ENCODE measurements at places on chromosomes 2 and 18.

- peak; percentile 54 for DNase-seq
Measured at GRCh38 chr18:57859314-57859713, 56.2 kb upstream of the ATP8B1 start.

DNA sequence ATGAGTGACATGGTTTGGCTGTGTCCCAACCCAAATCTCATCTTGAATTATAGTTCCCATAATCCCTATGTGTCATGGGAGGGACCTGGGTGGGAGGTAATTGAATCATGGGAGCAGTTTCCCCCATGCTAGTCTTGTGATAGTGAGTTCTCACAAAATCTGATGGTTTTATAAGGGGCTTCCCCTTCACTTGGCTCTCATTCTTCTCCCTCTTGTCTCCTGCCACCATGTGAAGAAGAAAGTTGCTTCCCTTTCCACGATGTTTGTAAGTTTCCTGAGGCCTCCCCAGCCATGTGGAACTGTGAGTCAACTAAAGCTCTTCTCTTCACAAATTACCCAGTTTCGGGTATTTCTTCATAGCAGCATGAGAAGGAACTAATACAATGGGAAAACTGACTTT, 14.0 kb downstream of the DNAH7 start:
- DNase-seq = no peak

DNA sequence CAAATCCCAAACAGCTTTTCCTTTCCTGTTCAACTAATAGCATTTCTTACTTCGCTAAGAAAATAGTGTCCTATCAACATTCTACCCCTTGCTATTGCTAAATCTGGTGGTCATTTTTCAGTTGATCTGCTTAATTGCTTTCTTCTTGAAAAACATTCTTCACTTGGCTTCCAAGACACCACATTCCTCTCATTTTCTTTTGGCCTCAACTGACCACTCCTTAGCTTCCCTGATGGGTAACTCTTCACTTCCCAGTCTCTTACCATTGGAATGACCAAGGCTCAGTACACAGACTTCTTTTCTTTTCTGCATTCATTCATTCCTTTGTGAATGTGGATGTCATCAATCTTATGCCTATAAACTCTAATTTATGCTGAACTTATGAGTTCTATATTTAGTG, 230.8 kb upstream of the CDH2 start:
- DNase-seq = no peak

- no peak for DNase-seq
Measured at GRCh38 chr2:689877-690510, 12.8 kb upstream of the TMEM18 start.

DNA sequence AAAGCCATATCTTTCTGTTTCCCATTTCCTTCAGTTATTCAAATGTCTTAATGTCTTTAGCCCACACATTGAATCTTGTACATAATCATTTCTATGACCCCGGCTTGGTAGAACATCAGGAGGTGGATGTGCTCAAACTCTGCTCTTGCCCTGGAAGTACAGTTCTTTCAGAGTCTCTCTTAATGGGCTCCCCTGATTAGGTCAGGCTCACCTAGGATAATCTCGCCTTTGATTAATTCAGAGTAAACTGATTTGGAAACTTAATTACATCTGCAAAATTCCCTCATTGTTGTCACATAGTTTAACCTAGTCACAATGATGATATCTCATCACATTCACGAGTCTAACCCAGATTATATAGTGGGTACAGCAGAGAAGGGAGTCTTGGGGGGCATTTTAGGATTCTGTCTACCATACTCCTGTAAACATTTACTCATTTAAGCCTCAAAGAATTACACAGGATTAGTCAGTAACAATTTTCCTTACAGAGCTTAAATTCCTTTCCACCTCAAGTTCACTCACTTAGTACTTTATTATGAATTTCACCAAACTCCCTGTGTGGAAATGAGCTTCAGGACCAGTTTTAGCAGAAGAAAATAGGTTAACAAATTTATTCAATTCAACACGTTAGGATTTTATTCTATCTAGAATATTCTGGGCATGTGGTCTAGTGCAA, 135.5 kb downstream of the FHOD3 start:
- no peak for DNase-seq

DNA sequence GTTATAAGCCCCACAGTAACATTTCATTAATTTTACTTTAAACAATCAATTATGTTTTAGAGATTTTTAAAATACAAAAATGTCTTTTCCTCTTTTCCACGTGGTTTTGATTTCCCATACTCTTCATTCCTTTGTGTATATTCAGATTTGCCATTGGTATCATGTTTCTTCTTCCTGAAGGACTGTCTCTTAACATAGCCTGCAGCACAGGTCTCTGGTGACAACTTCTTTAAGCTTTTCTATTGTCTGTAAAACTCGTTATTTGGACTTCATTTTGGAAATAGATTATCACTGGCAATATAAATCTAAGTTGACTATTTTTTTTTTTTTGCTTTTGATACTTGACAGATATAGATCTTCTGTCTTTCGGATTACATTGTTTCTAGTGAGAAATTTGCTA, 115.2 kb upstream of the KLHL29 start:
- no peak for DNase-seq

All from cardiac fibroblast (primary cell).